ENCODE measurements at places on chromosomes 6 and 20.

DNA sequence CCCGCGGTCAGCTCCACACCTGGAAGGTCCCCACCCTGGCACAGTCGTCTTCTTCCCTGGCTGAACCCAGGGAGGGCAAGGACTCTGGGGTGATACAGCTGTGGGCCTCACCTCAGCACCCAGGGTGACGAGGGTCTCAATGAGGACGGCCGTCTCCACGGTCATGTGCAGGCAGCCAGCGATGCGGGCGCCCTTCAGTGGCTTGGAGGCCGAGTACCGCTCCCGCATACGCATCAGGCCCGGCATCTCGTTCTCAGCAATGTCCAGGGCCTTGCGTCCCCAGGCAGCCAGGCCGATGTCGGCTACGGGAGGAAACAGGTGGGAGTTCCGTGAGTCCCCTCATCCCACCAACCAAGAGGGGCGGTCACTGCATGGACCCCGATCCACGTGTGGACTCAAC, 7.9 kb downstream of the AHCY start:
- no peak for DNase-seq

DNA sequence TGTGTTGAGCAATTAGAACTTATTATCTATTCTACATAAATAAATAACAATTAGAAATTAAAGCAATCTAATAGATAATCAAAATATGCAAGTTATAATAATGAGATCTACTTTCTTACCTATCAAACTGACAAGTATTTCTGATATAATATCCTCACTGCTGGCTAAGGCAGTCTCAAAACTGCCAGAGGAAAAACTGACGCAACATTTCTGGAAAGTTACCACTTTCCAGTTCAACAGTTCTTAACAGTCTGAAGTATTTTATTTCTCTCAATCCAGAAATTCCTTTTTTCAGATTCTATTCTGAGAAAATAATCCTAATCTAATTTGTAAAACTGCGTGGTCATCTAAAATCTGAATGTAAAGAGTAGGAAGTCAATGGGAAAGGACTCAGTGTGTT, 121.0 kb downstream of the TRDN start:
- no peak for DNase-seq

GRCh38 chr6:109397020-109397419, 14.8 kb upstream of the CD164 start:
- DNase-seq: no peak

DNA sequence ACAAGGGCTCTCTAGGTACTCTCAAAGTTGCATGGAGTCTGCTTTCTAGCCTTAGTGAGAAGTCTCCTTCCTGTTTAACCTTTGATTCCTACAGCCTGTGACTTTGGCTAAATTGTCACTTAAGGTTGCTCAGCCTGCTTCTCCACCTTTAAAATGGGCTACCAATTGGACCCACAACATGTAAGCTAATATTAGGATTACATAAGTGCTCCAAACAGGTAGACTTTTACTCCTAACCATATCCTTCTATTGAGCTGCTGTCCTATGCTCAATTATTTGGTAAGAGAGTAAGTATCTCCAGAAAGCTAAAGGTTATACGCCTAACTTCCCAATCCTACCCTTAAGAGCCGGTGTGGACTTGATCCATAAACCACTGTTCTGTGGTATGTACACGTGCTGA, 2.9 kb downstream of the PCNA start:
- no peak for DNase-seq

DNA sequence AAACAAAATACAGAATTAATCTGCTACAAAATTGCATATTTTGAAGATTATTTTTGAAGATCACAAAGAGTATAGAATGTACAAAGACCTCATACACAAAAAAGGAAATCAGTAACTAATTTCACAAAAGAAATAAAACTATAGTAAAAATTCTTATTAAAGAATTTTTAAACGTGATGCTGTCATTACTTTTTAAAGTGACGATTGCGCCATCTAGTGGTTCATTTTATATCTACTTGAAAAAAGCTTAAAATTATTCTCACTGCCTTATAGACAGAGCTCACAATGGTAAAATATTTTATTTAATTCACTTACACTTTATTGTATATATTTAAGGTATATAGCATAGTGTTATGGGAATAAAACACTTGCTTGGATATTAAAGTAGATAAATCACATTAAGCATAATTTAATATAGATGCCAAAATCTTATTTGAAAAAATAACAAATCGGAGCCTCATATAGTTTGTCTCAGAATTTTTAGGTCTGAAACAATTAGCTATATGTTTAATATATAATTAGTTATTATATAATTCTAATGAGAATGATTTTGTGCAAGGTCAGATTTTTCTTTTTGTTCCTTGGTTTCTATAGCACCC, 128.8 kb downstream of the PHF3 start:
- no peak for DNase-seq

DNA sequence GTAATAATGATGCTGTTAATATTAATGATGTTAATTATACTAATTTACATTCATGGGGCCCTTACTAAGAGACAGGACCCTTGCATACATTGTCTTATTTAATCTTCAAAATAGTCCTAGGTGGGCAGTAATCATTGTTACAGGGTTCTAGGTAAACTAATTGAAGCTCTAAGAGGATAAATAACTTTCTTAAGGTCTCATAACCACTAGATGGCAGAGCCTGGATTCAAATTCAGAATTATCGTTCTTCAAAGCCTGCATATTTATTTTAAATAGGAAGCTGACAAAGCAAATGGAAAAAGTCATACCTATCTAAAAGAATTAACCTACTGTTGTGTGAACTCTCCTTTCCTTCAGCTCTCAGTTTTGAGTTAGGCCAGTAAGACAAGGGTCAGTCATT, 23.5 kb downstream of the PTCHD4 start:
- no peak for DNase-seq

GRCh38 chr6:13941902-13942301, 17.1 kb downstream of the RNF182 start:
- DNase-seq: no peak

GRCh38 chr6:169391473-169392071, 137.9 kb upstream of the THBS2 start:
- DNase-seq: no peak

DNA sequence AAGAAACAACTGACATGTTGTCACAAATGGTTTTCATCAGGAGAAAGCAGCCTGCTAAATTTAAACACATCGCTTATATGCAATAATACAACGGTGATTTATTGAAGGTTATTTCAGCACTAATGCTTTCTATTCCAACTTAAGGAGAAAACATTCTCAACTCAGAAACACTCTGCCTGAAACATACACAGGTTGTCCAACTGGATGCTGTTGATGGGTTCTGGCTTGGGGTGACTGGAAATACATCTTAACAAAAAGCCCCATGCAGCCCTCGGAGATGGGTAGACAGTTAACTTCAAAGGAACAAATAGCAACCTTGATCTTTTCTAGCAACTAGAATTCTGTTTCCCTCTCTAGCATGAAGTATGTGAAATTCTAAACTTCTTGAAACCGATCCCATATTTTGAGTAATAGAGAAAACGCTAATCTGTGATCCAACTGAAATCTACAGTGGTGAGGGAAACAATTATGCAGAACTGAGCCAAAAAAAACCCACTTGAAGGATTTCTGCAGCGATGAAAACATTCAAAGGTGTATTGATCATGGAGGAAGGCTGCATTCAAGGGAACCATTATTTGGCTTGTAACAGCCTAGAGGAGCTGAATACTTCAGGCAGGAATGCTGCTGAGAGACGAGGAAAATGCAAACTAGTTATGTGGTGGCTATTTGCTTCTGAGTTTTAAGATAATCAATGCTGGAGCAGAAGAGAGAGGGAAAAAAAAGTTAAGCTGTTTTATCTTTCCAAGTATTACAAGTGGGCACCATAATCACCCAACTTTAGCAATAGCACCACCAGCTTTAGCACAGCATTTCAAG, 6.9 kb downstream of the ZMYND8 start:
- DNase-seq: no peak

- no peak for DNase-seq
These were observed 17.4 kb upstream of the MPC1 start for GRCh38 chr6:166400181-166400580.

DNA sequence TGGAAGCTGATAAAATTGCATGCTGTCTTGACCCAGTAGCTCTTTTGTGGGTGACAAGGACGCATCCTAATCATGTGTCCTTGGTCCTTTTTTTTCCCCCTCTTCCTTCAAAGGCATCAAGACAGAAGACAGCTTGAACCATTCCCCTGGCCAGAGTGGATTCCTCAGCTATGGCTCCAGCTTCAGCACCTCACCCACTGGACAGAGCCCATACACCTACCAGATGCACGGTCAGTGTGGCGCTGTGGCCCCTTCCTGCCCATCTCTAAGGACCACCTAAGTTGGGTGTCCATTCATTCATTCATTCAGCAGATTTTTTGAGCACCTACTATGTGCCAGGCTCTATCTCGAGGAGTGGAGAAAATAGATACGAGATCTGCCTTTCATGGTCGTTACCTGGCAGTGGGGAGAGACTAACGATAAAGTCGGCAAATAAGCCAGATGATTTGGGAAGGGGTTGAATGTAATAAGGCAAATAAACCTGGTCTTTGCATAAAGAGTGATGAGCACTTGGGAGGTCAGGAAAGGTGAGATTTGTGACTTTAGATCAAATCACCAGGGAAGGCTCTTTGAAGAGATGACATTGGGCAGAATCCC, 121.5 kb downstream of the EYA2 start:
- no peak for DNase-seq

DNA sequence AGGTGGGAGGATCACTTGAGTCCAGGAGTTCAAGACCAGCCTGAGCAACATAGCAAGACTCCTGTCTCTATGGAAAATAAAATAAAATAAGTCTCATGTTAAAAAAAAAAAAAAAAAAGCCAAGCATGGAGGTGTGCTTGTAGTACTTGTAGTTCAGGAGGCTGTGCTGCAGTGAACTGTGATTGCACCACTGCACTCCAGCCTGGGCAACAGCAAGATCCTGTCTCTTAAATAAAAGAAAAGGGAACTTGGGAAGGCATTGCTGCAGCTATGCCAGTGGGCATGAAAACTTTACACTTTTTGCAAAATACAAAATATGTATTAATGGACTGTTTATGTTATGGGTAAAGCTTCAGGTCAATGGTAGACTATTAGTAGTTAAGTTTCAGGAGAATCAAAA, 37.5 kb upstream of the REV3L start:
- DNase-seq: no peak

DNA sequence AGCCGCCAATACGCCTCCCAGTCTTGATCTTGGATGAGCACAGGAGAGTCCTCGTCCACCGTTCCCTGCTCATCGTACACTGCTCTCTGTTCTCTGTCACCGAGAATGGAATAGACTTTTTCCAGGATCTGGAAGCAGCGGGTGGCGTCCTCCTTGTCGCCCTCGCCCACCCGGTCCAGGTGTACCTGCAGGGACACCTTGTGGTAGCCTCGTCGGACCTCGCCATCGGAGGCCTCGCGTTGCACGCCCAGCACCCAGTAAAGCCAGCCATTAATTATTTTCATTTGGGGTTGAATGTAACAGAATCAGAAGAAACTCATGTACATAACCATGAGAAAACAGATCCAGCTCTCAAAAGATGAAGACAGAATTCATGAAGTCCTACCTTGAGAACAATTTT, 59.9 kb downstream of the JAG1 start:
- DNase-seq: no peak

GRCh38 chr6:73704260-73704659, 8.3 kb downstream of the CD109 start:
- no peak for DNase-seq

DNA sequence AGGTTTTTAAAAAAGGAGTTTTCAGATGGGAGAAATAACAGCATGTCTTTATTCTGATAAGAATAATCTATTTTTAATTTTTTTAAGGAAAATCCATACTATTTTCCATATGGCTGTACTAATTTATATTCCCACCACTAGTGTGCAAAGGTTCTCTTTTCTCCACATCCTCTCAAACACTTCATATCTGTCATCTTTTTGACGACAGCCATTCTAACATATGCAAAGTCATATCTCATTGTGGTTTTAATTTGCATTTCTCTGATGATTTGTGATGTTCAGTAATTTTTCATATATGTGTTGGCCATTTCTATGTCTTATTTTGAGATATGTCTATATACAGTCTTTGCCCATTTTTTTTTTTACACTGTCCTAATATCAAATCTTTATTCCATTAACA, 280.6 kb upstream of the RUNX2 start:
- DNase-seq: no peak

GRCh38 chr20:45949542-45950329, 15.3 kb downstream of the PCIF1 start:
- no peak for DNase-seq

GRCh38 chr20:16284385-16285100, 288.7 kb downstream of the KIF16B start:
- DNase-seq: no peak

- DNase-seq: no peak
These were observed 10.1 kb upstream of the SCUBE3 start for GRCh38 chr6:35203680-35204079.

DNA sequence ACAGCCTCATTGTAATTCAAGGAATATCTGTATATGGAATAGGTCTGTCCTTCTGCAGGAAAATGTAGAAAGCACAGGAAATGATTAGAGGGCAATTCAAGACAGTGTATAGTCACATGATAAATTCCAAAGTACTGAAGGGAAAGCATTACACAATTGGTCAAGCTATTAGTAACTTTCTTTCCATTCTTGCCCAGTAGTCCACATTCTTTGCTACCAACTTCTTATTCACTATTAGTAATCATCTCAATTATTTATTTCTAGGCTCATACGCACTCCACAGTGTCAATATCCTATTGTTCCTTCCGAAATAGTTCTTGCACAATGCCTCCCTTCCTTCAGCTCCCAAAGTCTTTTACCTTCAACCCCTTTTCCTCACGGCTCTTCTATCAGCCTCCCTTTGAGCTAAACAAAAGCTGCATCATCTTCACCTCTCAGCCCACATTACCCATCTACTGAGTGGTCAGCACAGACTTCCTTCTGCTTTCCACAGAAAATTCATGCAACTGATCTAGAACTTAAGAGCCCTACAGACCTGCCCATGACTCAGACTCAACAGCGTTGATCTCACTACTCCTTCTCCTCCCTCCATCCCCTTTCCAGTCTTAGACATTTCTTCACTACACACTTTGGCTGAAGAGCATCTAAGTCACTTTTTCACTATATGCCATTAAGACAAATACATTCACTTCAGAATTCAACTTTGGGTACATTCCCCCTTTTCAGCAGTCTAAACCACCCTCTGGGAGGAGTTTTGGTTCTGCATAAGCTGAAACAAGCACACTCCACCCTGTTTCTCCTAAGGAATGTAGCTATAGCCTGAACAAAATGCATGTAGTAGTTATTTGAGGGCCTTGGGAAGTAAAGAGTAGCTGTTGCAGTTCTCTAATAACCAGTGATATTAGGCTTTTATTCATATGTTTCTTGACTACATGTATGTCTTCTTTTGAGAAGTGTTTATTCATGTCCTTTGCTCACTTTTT, 157.9 kb downstream of the KIF16B start:
- DNase-seq: no peak
